Lower leg skin (tissue), 4 donors: ENCODE measurements at places on chromosomes 12 and 14.
A peak's percentile ranks its signal among the peaks of the same experiment; 100 is the strongest.

DNA sequence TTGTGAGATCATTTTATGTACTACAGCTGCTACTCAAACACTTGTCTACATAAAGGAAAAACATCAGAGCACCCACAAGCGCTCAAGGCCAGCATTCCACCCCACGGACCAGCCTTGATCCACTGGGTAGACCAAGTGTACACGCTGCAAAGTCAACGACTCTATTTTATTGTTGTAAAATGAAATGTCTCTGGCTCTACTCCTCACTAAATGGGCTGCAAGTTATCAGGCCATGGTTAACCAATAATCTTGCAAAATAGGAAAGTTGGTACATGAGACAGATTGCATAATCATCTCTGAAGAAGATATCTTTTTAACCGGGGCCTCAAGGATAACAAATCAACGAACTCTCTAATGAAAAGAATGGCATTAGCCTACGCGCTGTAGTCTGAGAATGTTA, 69.9 kb upstream of the FOXN3 start:
- DNase-seq = no peak

DNA sequence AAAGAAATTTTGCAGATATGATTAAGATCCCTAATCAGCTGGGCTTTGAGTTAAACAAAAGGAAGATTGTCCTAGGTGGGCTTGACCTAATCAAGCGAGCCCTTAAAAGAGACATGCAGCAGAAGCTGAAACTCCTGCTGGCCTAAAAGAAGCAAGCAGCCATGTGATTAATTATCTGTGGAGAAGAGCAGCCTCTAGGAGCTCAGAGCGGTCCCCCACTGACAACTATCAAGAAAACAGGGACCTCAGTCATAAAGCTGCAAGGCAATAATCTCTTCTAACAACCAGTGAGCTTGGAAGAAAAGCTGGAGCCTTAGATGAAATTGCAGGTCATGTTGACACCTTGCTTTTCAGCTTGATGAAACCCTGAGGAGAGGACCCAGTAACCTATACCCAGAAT, 288.9 kb upstream of the CLEC14A start:
- no peak for DNase-seq

DNA sequence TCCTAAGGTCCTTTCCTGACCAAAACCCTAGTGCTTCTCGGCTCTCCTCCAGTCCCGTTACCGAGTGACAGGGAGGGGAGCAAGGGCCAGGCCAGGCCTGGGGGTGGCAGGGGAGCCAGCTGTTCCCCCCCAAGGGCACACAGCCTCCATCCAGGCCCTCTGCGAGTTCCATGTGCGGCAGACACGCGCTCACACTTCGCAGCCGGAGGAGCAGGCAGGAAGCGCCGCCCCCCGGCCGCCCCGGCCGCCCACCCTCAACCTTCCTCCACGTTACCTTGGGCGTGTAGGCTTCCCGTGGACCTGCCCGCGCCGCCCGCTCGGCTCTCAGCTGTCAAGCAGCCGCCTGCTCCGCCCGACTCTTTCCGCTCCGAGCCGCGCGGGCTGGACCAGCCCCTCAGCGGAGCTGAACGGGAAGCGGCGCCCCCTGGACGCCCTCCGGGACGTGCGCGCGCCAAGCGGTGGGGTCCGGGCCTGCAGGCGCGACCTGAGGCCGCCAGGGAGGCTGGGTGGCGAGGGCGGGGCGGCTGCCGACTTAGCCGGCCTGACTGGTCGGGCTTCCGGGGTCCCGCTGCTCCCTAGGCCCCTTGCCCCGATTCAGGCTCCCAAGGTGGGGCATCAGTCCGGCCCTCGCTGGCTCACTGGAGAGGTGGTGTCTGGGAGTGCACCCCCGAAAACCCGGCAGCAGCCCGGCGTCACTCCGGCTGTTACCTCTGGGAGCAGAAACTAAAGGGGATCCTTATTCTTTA, at the start of gene CRACR2A:
Gene CRACR2A (minus strand): TSS at position 369 of the 746 bp plus-strand sequence. CDS start 56,110 bp downstream, outside the sequence.
- peak; percentile 24 for DNase-seq

DNA sequence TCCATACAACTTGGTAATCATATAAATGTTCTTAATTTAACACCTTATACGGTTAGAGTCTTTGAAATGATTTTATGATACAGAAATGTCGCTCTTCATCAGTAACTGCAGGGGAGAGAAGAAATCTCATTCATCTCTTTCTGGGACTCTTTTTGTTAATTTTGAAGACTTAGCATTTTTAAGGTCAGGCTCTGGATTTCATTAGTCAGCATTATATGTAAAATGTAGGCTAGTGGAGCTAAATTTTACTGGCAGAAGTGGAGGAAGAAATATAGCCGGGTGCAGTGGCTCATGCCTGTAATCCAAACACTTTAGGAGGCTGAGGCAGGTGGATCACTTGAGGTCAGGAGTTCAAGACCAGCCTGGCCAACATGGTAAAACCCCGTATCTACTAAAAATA, 4.7 kb upstream of the PTGR2 start:
- DNase-seq = no peak

GRCh38 chr14:92425101-92425500, 88.5 kb upstream of the RIN3 start:
- no peak for DNase-seq

- DNase-seq = no peak
These were observed 72.0 kb downstream of the NIN start for GRCh38 chr14:50758945-50759344.

- no peak for DNase-seq
These were observed 38.3 kb downstream of the NIN start for GRCh38 chr14:50792634-50793068.

GRCh38 chr12:124689631-124690030, 122.2 kb upstream of the NCOR2 start:
- no peak for DNase-seq

DNA sequence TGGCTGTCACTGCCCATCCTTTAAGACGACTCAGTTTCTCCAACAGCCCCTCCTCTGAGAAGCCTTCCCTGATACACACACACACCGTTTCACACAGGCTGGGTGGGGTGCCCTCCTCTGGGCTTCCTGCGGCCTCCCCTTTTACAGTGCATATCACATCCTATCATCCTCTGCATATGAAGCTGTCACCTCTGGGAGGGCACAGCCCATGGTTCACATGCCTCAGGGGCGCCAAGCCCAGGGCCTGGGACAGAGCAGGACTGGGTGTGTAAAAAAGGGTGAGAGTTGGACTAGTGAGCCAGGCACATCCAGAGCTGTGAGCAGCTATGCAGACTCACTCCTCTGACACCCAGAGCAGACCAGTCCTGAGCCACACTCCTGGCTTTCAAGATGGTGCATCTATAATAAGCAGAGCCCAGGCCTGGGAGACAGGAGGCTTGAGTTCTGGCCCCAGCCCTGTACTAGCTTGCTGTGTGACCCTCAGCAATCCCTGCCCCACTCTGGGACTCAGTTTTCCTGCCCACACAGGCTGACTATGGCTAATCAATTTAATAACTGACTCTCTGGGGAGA, 62.6 kb downstream of the LGMN start:
- no peak for DNase-seq
